ENCODE measurements at places on chromosomes 12 and 14.

GRCh38 chr12:2353281-2353680, 300.5 kb downstream of the CACNA1C start:
- no peak for DNase-seq

DNA sequence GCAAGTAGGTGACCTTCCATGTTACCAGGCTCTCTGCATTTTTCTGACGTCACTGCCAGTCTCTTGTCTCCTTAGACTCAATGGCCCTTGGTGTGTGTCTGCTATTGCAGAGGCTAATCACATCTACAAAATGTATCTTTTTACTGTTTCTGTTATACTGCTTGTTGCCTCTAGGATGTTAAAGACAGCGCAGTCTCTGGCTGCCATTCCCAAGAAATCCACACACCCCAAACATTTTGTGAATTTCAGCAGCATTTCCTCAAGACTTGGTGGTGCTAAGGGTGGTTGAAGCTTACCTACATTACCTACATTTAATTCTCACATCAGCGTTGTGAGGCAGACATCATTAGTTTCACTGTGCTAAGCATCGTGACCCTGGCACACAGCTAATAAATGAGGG, 87.2 kb downstream of the C12orf75 start:
- no peak for DNase-seq

- no peak for DNase-seq
These were observed 217.9 kb downstream of the CRADD start for GRCh38 chr12:93895089-93895445.

GRCh38 chr12:50990791-50991190, 35.4 kb downstream of the SLC11A2 start:
- no peak for DNase-seq
